ENCODE measurements at places on chromosomes 3 and 15. TPM values are rescaled to one million over a fixed set of nuclear protein-coding genes. Genes with fewer than 3 reads are reported as not detected.

The RCN2 gene
- total RNA-seq = 47.3 TPM

The RCCD1 gene
- 16.6 TPM for total RNA-seq

The CORO2B gene
- total RNA-seq = 27.6 TPM

The MB21D2 gene
- total RNA-seq = 2.9 TPM

The CAND2 gene
- total RNA-seq = 1.1 TPM

The CPLX3 gene
- not detected for total RNA-seq

The NMB gene
- 1.8 TPM for total RNA-seq

The DLEC1 gene
- total RNA-seq = under 0.01 TPM

The PLCL2 gene
- 41.9 TPM for total RNA-seq

The ITIH1 gene
- total RNA-seq = not detected

The REC114 gene
- total RNA-seq = not detected

The FBN1 gene
- total RNA-seq = 954 TPM

The PIGZ gene
- total RNA-seq = 3.3 TPM

The XCR1 gene
- not detected for total RNA-seq

The TMEM108 gene
- total RNA-seq = not detected

The TMEM115 gene
- 54.2 TPM for total RNA-seq

The JAGN1 gene
- total RNA-seq = 40.1 TPM

The CD47 gene
- total RNA-seq = 76.4 TPM

The EIF2B5 gene
- total RNA-seq = 34.2 TPM

The SNRPA1 gene
- total RNA-seq = 14.7 TPM

The KBTBD13 gene
- not detected for total RNA-seq

The FANCD2OS gene
- total RNA-seq = not detected

The CLDN16 gene
- not detected for total RNA-seq

The CCR8 gene
- not detected for total RNA-seq

The ALPK3 gene
- total RNA-seq = 0.20 TPM

The LRRN1 gene
- not detected for total RNA-seq

The MLF1 gene
- 4.4 TPM for total RNA-seq

The HEMK1 gene
- total RNA-seq = 6.6 TPM

The LDHAL6B gene
- total RNA-seq = not detected

The CLPX gene
- 33.2 TPM for total RNA-seq

The TRIM71 gene
- total RNA-seq = not detected

The SLC12A8 gene
- 1.6 TPM for total RNA-seq

The CFAP92 gene
- 0.37 TPM for total RNA-seq

The CTXN2 gene
- total RNA-seq = not detected

The CIDEC gene
- 10.3 TPM for total RNA-seq

The NDN gene
- total RNA-seq = 76.8 TPM

The GOLGA6D gene
- total RNA-seq = not detected

The AADAC gene
- not detected for total RNA-seq

The CPA3 gene
- not detected for total RNA-seq

The ADAM10 gene
- total RNA-seq = 94.8 TPM

The ABTB1 gene
- 8.2 TPM for total RNA-seq

The UBA3 gene
- total RNA-seq = 55.9 TPM

The NTRK3 gene
- not detected for total RNA-seq

The IL20RB gene
- total RNA-seq = 1.8 TPM

The GOLGA6L7 gene
- total RNA-seq = not detected

The ALDH1A3 gene
- 118 TPM for total RNA-seq

The MUSTN1 gene
- not detected for total RNA-seq

The STRC gene
- total RNA-seq = 0.73 TPM

The ERICH6 gene
- under 0.01 TPM for total RNA-seq

Measured in subcutaneous preadipocyte (primary cell).